ENCODE measurements at places on chromosomes 1 and 21. TPM values are rescaled to one million over a fixed set of nuclear protein-coding genes. Genes with fewer than 3 reads are reported as not detected.

DNA sequence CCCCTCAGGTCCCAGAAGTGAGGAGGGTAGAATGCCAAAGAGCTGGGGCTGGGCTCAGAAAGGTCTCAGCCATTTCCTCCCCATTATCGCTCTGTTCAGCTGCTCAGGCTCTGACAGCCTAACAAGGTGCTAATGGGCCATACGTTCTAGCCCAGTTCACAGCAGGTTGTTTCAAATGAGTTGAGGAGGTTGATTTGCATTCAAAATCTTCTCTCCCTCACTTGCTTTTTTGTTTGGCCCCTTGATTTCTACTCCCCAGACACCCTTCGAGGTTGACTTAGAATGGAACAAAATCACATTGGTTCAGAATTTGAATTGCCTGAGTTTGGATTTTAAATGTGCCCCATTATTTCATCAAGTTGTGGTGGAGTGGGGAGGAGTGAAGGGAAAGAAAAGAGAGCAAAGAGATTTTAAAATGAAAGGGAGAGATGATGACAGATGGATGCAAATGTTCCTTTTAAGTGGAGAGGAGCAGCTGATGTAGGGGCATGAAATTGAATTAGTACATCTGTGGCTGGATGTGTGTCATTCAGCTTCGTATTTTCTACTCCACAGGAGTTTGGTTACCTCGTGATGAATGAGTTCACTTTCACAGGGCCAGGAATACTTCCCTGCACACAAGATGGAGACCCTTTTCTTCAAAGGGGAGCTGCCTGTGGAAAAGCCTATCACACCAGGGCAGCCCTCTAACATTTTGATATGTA, 425.8 kb upstream of the CAMK1G start:
- H3K27ac ChIP-seq: no peak overlapping the region
- H3K4me1 ChIP-seq: no peaks in the 10 kb centered on the region
- no peaks in the 10 kb centered on the region for H3K36me3 ChIP-seq
- H3K27me3 ChIP-seq: no peaks in the 10 kb centered on the region
- no peak for DNase-seq

DNA sequence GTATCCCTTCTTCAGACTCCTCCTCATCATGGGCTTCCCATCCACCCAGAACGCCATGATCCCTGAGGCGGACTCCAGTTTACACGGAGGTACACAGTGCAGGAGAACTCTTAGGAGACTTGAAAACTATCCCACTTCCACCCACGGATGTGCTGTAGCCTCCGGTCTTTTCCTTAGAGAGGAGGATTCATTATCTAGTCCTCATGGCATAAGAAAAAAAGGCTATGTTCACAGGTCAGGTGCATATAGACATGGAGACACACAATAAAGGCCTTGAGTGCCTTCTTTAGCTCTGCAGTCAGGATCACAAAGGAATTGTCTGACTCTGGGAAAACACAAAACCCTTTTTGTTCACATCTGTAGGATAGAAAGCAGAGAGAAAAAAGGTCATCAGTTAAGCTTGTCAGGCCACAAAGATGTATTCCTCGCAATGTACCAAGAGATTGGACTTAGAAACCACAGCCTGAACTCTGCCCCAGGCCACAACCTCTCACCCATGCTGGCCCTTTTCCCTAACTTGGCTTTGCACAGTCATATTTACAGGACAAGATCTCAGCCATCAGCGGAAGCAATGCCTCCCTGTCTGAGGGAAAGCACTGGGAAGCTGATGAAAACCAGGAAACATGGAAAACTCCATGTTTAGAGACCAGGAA, 9.0 kb downstream of the CRP start:
- H3K36me3 ChIP-seq: no peaks in the 10 kb centered on the region
- DNase-seq: no peak
- H3K27me3 ChIP-seq: no peaks in the 10 kb centered on the region
- no peak overlapping the region for H3K4me3 ChIP-seq
- H3K4me1 ChIP-seq: no peaks in the 10 kb centered on the region

DNA sequence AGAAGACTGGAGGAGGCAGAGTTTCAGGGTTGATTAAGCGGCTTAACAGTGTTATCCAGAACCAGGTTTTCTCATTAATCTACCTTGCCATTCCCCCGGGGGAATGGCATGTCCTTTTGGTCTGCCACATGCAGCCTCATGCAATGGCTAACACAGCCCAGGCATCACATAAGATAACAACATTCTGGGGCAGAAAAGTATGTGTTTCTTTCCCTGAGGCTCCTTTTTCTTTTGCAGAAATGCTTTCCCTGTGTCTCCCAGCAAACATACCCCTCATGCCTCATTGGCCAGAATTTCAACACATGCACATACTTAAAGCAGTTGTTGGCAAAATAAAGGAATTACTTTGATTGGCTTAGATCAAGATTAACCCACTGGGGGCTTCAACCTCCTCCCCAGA, 98.6 kb downstream of the OMA1 start:
- H3K27me3 ChIP-seq: no peaks in the 10 kb centered on the region
- no peak for DNase-seq
- H3K4me3 ChIP-seq: no peak overlapping the region
- no peaks in the 10 kb centered on the region for H3K4me1 ChIP-seq
- no peaks in the 10 kb centered on the region for H3K36me3 ChIP-seq
- H3K27ac ChIP-seq: no peak overlapping the region

DNA sequence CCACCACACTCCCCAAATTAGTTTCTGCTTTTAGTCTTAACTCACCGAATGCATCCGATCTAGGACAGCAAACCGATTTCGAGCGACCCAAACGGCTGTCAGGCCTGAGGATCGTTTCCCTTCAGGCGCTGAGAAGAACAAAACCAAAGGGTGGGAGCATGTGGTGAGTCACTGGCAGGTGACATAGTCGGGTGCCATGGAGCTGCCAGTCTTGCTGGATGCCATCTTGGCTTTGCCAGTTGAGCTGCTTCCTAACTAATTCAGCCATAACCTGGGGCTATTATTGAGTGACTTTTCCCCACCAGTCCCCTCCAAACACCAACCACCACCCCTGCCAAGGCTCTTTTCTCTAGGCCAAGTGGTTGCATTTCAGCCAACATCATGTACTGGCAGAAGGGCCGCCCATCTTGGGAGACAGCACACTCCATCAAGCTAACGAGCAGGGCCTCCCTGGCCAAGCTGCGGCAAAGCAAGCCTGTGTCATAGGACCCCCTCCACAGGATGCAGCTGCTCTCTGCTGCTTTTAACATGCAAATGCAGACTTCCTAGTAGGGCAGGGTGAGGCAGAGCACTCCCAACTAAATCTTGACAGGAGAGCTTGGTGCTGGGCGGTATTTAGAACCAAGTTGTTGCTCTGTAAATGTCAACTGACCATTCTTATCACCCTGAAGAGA, 22.3 kb upstream of the PEX19 start:
- no peaks in the 10 kb centered on the region for H3K27me3 ChIP-seq

DNA sequence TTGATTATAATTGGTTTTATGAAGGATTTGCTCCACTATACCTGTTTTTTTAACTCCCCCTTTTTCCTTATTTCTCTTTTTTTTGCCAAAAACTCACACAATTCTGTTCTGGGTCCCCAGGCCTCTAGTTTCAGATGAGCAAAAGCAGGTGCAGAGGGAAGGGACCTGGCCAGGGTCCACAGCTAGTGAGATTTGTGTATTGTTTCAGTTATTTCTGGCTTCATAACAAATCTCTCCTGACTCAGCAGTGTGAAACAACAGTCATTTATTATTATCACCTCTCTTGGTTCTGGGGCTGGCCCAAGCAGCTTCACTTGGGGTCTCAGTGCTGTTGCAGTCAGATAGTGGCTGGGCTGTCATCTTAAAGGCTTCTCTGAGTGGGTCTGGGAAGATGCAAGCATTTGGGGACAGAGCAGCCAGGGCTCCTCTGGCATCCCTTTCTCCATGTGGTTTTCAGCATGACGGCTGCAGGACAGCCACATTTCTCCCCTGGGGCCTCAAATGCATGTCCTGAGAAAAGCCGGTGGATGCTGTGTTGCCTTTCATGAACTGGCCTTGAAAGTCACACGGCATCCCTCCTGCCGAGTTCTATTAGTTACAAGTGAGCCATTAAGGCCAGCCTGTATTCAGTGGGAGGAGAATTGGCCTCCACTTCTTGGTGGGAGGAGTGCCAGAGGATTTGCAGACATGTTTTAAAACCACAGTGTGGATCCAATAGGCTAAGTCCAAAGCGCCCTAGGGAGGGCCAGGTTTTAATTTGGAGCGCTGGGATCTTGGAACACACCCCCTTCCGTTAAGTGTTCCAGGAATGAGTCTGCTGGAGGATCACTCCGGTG, 137.1 kb downstream of the CAMTA1 start:
- H3K4me3 ChIP-seq: no peak overlapping the region
- no peaks in the 10 kb centered on the region for H3K36me3 ChIP-seq
- H3K4me1 ChIP-seq: peaks cover 17% of the 10 kb centered on the region
- DNase-seq: no peak

SHISAL2A gene
- total RNA-seq: 1.6 TPM

SPRR2G gene
- not detected for total RNA-seq

Measured in psoas muscle (tissue), 8 donors.